ENCODE measurements at places on chromosomes 2 and 18.

- no peak for DNase-seq
These were observed 37.3 kb downstream of the FER1L5 start for GRCh38 chr2:96679848-96680247.

DNA sequence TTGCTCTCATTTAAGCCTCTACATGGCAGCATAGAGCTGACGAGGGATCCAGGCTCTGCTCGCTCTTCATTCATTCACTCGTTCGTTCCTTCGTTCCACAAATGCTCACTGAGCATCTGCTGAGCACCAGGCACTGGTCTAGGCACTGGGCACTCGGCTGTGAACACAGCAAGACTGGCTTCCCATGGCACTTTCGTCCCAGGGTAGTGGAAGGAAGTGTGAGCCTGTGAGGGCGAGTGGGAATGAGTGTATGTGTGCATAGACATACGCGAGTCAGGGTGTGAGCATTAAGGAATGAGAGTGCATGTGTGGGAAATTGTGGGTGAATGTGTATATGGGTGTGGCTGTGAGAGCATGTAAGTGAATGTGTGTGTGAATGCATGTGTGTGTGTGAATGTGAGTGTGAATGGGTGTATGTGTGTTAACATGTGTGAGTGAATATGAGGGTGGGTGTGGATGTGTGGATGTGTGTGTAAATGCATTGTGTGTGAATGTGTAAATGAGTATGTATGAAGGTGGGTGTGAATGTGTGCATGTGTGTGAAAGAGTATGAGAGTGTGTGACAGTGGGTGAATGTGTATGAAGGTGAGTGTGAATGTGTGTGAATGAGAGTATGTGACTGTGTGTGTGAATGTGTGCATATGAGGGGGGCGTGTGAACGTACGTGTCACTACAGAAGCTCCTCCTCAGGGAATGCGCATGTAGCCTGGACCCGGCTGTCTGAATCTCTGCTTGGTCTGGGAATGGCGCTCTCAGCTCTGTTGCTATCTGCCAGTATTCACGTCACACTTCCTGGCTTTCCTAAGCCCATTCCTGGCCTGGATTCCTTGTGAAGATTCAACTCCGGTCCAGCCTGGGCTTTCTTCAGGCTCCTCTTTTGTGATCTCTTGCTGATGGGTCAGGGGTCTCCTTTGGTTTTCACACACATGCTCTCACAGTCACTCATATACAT, 28.8 kb downstream of the SNORC start:
- DNase-seq, result peak; percentile 62

DNA sequence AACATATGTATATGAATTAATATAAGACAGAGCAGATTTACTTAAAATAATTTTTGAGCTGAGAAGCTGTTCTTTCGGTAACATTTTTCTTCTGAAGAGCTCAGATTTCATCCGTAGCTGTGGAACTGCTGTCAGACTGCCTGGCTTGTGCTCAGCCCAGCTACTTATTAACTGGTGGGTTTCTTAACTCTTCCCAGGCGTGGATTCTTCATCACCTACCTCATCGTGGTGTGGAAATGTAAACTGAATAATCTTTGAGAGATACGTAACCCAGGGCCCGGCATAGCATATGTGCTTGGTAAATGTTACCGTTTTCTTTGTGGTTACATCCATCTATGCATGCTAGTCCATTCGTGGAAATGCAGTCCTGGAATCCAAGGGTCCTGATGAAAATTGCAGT, 145.0 kb downstream of the MCFD2 start:
- peak; percentile 91 for DNase-seq

DNA sequence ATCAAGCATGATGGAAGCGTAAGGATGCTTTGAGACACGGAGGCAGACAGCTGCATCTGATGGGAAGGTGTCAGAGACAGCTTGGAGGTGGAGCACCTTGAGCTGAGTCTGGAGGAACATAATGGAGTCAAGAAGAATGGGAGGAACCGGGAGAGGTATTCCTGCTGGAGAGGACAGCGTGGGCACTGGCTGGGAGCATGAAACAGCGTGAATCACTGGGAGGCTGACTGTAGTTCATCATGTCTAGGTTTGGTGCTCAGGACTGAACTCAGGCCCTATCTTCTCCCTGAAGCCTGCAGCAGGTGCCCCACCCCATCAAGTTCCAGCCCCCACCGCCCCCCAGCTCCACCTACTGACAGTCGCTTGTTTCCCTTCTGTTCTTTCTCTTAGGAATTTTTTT, 98.6 kb downstream of the TMEM17 start:
- no peak for DNase-seq

DNA sequence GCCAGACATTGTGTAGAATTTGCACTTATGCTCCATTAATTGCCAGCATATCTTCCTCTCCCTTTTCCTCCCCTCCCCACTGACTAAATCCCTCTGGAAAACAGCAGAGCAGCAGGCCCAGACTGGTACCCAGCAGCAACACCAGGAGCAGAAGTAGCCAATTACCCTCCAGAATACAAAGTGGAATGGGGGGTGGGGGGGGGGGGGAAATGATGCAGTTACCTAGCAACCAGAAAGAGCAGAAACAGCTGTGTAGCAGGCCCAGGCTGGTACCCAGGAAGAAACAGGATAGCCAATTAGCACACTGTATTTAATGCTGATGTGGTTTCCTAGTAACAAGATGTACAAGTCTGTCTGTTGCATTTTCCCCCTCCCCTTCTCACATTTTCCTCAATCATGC, 52.3 kb downstream of the KLF7 start:
- DNase-seq, result no peak

GRCh38 chr2:45577441-45577840, 33.6 kb downstream of the SRBD1 start:
- peak; percentile 59 for DNase-seq

DNA sequence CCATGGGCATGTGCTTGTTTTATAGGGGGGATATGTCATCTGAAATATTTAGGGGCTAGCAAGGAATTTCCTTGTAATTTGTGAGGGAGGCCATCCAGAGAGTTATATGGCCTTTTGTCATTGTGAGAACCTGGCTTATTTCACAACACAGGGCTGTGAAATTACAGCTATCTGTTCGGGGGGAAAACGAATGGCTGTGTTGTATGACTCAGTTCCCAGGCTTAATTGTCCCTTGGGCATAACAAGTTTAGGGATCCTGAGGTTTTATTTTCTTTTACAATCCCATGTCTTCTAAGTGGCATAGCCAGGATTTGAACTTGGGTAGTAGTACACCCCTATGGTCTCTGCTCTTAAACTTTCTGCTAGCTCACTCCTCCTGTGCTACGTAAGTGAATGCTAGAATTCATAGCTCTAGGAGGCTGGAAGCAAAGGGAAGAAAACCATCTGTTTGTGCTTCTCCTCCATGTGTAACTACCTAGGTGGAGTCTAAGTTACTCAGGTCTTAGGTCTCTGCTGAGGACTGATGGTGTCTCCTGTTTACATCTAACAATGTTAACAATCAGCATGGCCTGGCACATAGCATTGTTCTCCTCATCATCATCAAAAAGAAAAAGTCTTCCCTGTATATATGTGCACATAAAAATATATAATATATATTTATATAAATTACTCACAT, 53.8 kb downstream of the SKA1 start:
- DNase-seq, result no peak

- DNase-seq, result no peak
These were observed 19.8 kb downstream of the PROC start for GRCh38 chr2:127437781-127438726.

DNA sequence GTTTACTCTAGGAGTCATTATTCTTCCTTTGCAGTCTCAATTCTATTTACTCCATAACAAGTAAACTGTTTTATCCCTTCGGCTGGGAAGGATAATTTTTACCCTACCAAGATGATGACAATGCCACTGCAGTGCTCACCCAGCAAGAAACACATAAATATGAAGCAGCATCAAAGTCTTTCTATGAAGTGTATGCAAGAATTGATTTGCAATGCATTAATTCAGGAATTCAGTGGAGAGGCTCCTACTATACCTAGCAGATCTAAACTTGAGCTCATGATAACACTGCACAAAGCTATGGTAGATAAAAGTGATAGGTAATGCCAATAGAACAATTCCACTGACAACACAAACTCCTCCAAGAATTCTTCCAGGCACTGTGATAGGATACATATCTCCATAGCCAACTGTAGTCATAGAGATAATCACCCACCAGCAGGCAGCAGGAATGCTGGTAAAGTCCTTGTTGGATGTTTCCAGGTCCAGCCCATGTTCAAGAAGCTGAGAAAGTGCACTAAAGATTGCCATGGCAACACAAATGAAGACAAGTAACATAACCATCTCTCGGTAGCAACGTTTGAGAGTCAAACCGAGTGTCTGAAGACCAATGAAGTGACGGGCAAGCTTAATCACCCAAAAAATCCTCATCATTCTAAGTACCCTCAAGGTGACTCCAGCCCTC, 49.9 kb downstream of the KCNG3 start:
- DNase-seq, result no peak

- no peak for DNase-seq
These were observed 1069.2 kb upstream of the SLC39A10 start for GRCh38 chr2:194587739-194588270.

DNA sequence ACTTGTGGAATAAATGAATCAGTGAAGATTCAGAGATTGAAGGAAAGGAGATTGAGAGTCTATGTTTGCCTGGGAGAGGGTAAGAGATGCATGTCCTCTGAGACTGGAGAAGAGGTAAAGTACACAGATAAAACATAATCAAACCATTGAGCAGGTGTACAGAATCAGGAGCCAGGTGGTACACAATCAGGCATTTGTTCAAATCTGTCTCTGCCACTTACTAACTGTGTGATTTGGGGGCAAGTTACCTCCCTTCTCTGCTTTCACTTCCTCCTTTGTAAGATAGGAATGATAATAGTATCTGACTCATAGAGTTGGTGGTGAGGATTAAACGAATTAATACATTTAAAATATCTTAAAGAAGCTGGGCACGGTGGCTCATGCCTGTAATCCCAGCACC, 94.0 kb downstream of the CDK15 start:
- peak; percentile 50 for DNase-seq

DNA sequence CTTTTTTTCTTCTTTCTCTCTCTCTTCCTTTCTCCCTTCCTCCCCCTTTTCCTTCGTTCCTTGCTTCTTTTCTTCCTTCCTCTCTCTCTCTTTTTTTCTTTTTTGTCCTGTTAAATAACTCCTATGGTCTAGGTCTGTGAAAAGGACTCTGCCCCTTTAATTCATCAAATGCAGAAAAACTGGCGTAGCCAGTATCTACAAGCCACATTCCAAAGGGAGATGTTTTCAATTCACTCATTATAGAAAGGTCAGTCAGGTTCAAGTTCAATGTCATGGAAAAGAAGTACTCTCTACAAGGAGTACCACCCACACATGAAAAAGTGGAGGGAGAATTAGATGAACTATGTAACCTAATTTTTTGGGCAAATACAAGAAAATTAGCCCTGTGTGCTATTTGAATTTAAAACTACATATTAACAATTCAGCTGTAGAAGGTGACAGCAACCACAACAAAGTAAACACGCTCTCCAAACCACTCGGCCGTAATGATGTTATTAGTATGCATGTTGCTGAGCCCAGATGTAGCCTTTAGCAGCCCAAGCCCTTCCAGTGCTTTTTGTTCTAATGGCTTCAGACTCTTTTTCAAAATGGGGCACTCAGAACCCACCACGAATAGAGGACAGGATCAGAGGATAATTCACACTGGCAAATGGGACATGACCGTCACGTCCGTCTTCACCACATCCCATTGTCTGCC, 735.4 kb upstream of the FANCL start:
- no peak for DNase-seq

GRCh38 chr2:113284476-113284875, 5.8 kb upstream of the PAX8 start:
- peak; percentile 30 for DNase-seq

- no peak for DNase-seq
These were observed 27.4 kb upstream of the MTIF2 start for GRCh38 chr2:55296393-55296792.

GRCh38 chr2:20302019-20302418, 48.6 kb downstream of the PUM2 start:
- no peak for DNase-seq

GRCh38 chr2:41042343-41042742, 590.5 kb upstream of the SLC8A1 start:
- peak; percentile 2 for DNase-seq

GRCh38 chr2:65107530-65107929, 22.4 kb downstream of the RAB1A start:
- DNase-seq, result no peak

DNA sequence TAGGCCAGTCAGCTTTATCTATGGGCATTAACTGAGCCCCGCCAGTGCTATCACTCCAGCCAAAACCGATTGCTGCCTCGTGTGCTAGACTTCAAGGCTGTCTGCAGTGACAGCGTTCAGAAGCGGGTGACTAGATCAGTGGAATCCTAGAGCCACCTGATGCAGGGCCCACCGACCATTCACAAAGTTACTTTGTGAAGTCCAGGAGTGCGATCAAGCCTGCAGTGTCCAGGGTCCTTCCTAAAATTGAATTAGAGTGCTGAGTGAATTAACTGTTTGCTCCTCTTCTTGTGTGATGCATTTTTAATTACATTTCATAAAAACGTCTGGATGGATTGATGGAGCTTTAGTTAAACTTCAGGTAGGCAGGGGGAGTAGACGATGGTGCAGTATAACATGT, 13.9 kb downstream of the PCARE start:
- no peak for DNase-seq

GRCh38 chr2:74688881-74689280, 34.8 kb downstream of the SEMA4F start:
- no peak for DNase-seq

DNA sequence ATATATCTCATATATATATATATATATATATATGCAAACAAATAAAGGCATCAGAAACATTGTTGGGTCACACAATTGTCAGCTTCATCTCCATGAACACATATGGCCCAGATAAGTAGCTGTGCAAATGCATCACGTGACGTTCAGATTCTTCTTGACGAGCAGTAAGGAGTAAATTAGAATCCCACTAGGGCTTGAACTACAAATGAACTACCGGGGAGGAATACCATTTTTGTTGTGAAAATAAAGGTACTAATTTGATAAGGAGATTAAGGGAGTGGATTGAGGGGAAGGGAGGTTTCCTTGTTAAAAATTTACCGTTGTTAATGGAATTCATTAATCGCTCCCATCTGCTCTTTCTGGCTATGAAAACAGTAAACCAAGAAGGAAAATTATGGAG, 186.5 kb upstream of the COPS8 start:
- no peak for DNase-seq

GRCh38 chr18:49519101-49519971, 32.3 kb upstream of the C18orf32 start:
- no peak for DNase-seq

GRCh38 chr2:233822781-233823730, 31.3 kb downstream of the HJURP start:
- DNase-seq, result no peak

DNA sequence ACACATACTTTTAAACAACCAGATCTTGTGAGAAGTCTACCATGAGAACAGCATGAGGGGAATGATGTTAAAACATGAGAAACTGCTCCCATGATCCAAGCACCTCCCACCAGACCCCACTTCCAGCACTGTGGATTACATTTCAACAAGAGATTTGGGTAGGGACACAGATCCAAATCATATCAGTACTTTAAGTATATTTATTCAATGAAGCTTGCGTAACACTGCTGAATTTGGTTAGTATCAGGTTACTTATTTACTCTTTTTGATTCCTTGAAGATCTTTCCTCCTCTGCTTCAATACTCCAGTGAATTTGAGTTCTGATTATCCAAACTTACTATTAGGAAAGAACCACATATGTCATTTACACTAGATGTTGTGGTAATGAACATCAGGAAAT, 418.6 kb downstream of the PIK3C3 start:
- DNase-seq, result no peak

- no peak for DNase-seq
These were observed 80.2 kb downstream of the NEB start for GRCh38 chr2:151654085-151654484.

Data from fibroblast of skin of right biceps (primary cell).